Foreskin melanocyte (primary cell): ENCODE measurements at places on chromosomes 3 and 15.

DNA sequence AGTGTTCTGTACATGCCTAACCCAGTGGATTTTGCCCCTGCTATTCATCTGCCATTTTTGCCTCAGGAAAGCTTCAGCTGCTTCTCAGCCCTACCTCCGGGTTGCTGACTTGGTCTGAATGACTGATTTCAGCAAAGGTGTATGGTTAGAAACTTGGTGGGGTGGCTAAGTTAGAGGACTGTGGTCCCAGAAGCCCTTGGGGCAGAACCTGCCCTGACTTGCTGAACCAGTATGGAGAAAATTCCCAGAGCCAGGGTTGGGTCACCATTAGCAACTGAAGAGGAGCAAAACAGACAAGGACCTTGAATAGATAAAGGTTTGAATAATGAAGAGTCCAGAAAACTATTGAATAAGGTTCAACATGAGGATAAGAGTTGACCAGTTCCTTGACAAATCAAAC, 6.1 kb upstream of the WWTR1 start:
- no peak for DNase-seq

DNA sequence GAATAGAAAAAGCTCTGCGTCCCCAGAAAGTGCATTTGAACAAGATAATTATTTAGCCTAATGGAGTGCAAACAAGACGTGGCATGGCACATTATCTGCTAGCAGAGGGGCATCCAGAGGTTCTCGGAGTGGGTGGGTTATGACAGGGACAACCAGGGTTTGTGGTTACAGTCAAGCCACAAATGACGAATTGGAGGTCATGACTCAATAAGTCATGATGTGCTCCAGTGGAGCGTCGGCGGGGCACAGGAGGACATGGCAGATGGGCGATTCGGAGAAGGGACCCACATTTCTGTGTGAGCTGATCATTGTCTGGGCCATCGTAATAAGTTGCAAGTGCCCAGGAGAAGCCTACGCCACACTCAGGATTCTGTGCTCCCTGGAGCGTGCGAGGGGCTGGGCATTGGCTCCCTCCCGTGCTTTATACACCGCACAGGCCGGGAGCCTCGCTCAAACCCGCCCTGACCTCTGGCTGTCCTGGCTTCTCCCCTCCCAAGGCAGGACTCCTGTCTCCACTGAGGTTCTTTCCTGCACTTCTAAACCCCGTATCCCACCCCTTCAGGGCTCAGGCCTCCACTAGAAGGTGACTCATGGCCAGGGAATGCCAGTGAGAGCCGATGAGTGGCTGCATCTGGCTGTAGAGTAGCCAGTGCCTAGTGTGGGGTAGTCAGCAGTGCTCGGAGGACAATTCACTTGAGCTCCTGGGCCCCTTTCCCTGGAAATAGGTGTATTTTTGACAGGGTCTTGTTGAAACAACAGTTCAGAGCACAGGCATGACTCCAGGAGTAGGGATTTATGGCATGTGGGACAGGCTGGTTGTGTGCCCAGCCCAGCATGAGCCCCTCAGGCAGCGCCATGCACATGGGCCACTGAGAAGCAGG, 67.4 kb downstream of the GRIP2 start:
- DNase-seq: peak; percentile 49

DNA sequence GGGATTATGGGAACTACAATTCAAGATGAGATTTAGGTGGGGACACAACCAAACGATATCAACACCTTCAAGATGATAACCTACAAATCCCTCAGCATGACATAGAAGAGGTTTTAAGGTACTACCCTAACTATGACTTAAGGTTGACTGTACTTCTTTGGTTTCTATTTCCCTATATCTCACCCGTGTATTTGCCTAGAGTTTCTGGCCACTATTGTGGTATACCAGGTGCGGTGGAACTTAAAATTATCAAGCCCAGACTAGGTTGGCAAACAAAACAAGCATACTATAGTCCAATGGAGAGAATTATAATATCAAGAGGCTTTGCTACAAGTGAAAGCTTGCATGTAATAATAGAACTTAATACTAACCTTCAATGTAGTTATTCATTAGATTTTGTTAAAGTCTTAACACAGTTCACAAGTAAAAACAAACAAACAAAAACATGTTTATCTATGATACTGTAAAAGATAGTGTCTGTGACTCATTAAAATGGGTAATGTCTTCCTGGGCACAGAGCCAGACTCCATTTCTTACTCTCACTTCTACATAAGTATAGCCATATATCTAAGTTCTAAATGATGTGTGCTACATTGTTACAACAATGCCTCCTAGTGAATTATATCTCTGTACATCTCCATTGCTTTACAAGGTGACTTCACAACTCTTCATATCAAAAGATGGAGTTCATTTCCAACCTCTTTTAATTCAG, 479.1 kb downstream of the ZBBX start:
- DNase-seq: no peak

- no peak for DNase-seq
Measured at GRCh38 chr15:75211436-75212199, 9.9 kb downstream of the C15orf39 start.

- DNase-seq: no peak
Measured at GRCh38 chr3:190169243-190169642, 48.5 kb upstream of the P3H2 start.

GRCh38 chr3:161913786-161914389, 417.3 kb downstream of the OTOL1 start:
- no peak for DNase-seq

DNA sequence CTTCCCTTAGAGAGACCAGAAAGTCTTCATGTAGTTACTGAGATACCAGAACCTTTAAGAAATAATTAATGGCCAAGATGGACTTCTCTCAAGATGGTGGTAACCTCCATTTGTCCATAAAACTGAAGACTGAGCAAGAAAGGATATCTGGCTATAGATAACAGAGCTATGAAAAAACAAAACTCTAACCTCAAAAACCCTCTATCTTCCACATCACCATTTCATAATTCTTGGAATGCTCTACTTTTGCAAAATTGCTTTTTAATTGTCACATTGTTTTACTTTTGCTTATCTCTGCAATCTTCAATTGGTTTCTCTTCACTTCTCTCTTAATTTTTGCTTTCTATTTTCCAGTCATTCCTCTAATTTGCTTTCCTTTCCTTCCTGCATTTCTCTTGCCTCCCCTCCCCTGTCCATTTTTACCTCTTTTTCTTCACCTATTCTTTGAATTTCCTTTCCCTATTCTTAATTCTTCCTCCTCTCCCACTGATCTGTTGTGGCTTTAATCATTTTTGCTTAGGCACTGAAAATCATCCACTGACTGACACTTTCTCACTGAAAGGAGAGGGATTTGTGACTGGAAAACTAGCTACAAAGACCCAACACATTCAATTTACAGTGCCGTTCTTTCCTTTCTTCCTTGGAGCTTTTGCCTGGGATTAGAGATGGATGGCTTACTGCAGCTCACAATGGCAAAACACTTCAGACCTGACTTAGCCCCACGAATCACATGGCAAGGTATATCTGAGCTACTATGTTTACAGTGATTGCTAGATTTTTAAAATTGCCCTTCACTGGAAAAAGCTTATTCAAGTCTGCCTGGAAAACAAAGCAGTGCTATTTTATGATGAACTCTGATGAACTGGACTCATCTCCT, 242.8 kb downstream of the CHST2 start:
- DNase-seq: no peak

- DNase-seq: no peak
Measured at GRCh38 chr3:11401434-11401833, 129.2 kb downstream of the ATG7 start.

GRCh38 chr3:3209057-3209456, 29.6 kb upstream of the CRBN start:
- no peak for DNase-seq

DNA sequence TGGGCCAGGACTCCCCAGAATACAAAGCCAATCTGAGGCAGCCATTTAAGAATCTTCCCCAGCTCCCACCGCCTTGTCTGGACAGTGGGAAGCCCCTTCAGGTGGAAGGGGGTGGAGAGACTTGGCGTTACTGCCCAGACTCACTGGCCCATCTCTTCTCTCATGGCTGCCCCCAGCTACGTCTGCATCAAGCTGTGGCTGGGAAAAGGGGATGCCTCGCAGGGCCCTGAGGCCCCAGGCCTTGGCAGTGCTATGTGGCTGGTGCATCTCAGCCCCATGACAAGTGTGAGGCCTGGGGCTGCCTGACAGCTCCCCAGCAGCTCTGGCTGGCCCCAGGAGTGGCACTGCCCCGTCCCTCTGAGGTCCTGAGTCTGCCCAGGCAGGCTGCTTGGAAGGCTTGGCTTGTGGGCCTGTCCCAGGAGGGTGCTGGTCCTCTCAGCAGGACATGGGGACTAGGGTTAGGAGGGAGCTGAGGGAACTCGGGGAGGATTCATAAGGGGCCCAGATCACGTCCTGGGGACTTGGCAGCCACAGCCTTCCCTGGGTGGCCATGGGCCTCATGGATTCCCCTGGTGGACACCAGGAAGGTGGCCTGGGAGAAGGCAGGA, 20.2 kb upstream of the SLC41A3 start:
- DNase-seq: no peak

DNA sequence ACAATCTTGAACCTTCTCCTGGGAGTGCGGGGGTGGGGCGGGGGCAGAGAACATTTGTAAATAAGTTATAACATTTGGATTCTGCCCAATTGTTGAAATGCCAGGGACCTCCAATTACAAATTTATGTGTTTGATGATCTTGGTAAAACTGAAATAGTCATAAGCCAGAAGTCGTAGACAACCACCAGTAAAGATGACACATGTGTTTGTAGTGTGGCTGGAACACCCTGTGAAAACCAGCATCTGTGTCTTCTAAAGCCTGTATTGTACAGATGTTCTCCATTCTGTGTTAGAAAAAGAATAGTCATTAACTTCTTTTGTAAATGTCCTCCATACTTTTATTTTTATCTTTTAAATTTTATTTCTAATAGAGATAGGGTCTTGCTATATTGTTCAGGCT, 61.8 kb downstream of the ARIH1 start:
- DNase-seq: no peak
